ENCODE measurements at places on chromosomes 5 and 9. TPM values are rescaled to one million over a fixed set of nuclear protein-coding genes. Genes with fewer than 3 reads are reported as not detected.

TMC1 gene
- not detected for total RNA-seq

TOMM5 gene
- total RNA-seq = 239 TPM

BNC2 gene
- not detected for total RNA-seq

CAVIN4 gene
- total RNA-seq = 0.21 TPM

MUSK gene
- total RNA-seq = not detected

SYK gene
- 0.08 TPM for total RNA-seq

SERF1A gene
- total RNA-seq = 11.9 TPM

DNAH5 gene
- not detected for total RNA-seq

SLC35A4 gene
- 116 TPM for total RNA-seq

SPTAN1 gene
- 166 TPM for total RNA-seq

PCDHAC1 gene
- not detected for total RNA-seq

CAMK4 gene
- 51.8 TPM for total RNA-seq

C1QTNF3 gene
- total RNA-seq = 1.3 TPM

OR1Q1 gene
- not detected for total RNA-seq

GDNF gene
- not detected for total RNA-seq

NPR3 gene
- total RNA-seq = not detected

CAMK2A gene
- not detected for total RNA-seq

HINT2 gene
- 67.7 TPM for total RNA-seq

STPG3 gene
- total RNA-seq = not detected

CNTNAP3B gene
- not detected for total RNA-seq

DNAI1 gene
- not detected for total RNA-seq

DMRT3 gene
- not detected for total RNA-seq

WDR36 gene
- 82.6 TPM for total RNA-seq

IFNK gene
- not detected for total RNA-seq

APBA1 gene
- total RNA-seq = 0.08 TPM

PCDHA8 gene
- not detected for total RNA-seq

SLC6A7 gene
- total RNA-seq = not detected

FBXO38 gene
- 41.2 TPM for total RNA-seq

GAS1 gene
- total RNA-seq = 0.34 TPM

C5orf46 gene
- total RNA-seq = not detected

ANKRD55 gene
- total RNA-seq = not detected

PRUNE2 gene
- total RNA-seq = 0.27 TPM

GABRP gene
- not detected for total RNA-seq

DAB2 gene
- not detected for total RNA-seq

LHX3 gene
- not detected for total RNA-seq

MYOZ3 gene
- total RNA-seq = not detected

F12 gene
- total RNA-seq = 12.0 TPM

VLDLR gene
- 8.7 TPM for total RNA-seq

SUSD3 gene
- total RNA-seq = 15.7 TPM

CCDC112 gene
- 0.89 TPM for total RNA-seq

CCL27 gene
- 0.44 TPM for total RNA-seq

ORM1 gene
- total RNA-seq = not detected

SPATA24 gene
- total RNA-seq = 2.9 TPM

HK3 gene
- total RNA-seq = not detected

DNAJC25 gene
- 7.9 TPM for total RNA-seq

CCNG1 gene
- total RNA-seq = 71.3 TPM

IL3 gene
- 68.0 TPM for total RNA-seq

FAM221B gene
- total RNA-seq = not detected

SLC6A3 gene
- total RNA-seq = 0.08 TPM

DBN1 gene
- total RNA-seq = 104 TPM

ANKRD34B gene
- not detected for total RNA-seq

CARD19 gene
- total RNA-seq = 42.6 TPM

TAF11L5 gene
- not detected for total RNA-seq

IL5 gene
- 18.7 TPM for total RNA-seq

OLFML2A gene
- not detected for total RNA-seq

SV2C gene
- total RNA-seq = not detected

PCDHGA11 gene
- not detected for total RNA-seq

CARD9 gene
- 1.8 TPM for total RNA-seq
